ENCODE measurements at places on chromosomes 7 and 10.

- no peak for DNase-seq
These were observed 12.7 kb downstream of the LRRC18 start for GRCh38 chr10:48926764-48927540.

DNA sequence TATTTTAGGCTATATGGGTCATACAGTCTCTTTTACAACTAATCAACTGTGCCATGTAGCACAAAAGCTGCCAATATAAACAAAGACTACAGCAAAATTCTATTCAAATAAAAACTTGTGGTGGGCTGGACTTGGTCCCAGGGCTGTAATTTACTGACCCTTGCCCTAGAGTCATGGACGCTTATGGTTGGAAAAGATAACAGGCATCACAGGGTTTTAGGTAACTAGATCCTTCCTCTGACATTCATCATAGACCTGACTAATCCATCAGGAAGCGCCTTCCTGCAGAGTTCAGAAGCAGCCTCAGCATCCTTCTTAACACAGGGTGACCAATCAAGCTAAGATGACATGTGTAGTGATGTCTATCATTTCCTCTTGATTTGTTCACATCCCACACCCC is 40.2 kb upstream of the GPAM start:
- DNase-seq = no peak

- no peak for DNase-seq
These were observed 136.4 kb upstream of the PRKCQ start for GRCh38 chr10:6716516-6716915.

DNA sequence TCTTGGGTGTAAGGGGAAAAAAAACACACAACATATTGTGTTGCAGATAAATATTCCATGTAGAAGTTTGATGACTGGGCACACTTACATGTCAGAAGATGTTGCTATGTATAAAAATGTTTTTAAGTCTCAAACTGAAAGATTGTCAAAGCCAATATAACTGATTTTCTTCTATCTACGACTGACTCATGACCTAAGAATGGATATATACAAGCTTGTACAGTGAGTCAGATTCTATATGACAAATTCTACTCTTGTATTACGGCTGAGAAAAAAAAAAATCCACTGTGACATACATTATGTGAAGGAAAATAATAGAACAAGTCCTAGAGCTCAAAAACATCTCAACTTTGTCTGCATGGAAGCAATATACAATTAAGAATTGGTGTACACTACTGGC is 343.0 kb upstream of the PCDH15 start:
- DNase-seq = no peak

- DNase-seq = no peak
These were observed 724.5 kb downstream of the LRMDA start for GRCh38 chr10:76155961-76156360.

DNA sequence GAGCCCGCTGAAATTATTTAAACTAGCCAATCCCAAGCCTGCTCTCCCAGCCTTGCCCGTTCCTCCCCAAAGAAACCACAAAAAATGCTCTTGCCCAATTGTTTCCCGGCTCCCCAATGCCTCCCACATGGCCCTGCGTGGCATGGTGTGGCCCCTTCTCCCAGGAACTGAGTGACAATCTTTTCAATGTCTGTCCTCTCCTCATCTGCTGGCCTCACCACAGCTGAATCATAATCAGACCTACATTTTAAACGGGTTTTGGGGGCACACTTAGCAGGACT is 201.5 kb downstream of the PRPF18 start:
- DNase-seq = no peak

GRCh38 chr7:46168231-46168630 is 247.2 kb upstream of the IGFBP3 start:
- no peak for DNase-seq

DNA sequence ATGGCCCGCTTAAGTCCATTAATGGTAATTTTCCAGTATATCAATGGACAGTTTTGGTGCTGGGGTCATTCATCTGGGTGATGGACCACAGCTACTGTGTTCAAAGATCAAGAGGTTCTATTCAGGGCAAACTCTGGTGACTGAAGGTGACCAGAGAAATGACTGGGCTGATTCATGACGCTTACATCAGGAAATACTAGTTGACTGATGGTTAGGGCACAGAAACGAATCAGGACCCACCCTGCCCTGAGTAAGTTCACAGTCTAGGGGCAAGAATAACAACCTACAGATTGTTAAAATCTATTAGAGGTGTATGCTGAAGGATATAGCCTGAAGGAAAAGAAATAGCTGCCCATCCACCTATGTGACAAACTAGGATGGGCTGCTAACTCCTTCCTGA is 9.5 kb downstream of the NCAPG2 start:
- DNase-seq = no peak

- DNase-seq = no peak
These were observed 411.6 kb downstream of the PLXNA4 start for GRCh38 chr7:132164558-132165125.

DNA sequence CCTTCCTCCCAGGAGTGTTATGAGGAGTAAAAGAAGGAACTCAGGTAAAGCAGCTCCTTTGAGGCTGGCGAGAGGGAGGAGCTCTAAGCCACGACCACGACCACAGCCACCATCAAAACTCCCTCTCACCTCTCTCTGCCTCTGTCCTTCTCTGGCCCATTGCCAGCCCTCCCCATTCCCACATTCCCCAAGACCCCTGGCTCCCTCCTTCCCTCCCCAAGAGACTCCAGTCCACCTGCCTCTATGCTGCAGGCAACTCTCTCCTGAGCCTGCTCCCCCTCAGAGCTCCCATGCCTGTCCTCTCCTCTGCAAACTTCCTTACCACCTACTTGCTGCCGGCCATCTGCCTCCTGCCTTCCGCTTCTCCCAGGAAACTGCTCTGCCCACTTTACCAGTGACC is 9.5 kb downstream of the SLIT1 start:
- no peak for DNase-seq

GRCh38 chr7:726854-727103 is 280 bp downstream of the DNAAF5 start:
- DNase-seq = no peak

GRCh38 chr7:19390795-19391194 is 245.6 kb upstream of the FERD3L start:
- DNase-seq = no peak

GRCh38 chr10:78856421-78856820 is 212.3 kb upstream of the ZMIZ1 start:
- DNase-seq = peak; percentile 74

DNA sequence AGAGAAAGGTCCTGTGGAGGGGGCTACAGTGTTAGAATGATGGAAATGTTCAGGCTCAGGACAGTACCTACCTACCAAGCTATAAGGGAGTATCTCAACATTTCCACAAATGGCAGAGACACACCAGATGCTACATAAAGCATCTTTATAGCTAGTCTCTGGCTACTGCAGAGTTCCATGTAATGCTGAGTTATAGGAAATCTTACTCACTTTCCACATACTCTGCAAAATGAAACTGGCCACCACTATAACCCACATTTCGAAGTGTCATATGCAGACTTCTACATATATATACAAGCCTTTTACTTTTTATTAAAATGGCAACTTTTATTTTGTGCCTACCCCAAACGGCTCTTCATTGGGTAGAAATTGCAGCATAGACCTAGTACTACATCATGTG is 85.5 kb downstream of the FAS start:
- DNase-seq = no peak

GRCh38 chr7:107147464-107148393 is 21.1 kb upstream of the HBP1 start:
- no peak for DNase-seq

- peak; percentile 34 for DNase-seq
These were observed 46.0 kb downstream of the CDC123 start for GRCh38 chr10:12241810-12242529.

DNA sequence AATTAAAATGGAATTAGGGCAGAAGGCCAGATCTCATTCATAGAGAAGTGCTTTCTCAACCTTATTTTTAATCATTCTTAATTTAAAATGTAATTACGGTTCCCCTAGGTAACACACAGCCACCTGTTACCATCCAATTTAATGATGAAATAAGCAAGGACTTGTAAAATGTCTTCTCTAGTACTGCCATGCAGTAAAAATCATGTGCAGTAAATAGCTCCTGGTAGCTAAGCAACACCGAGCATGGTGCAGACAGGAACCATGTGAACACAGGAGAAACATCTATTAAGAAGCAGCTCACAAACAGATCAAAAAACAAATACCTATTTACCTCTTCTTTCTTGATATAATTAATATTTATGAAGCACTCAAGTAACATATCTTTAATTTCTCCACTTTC is 15.1 kb downstream of the NCAPG2 start:
- DNase-seq = no peak

DNA sequence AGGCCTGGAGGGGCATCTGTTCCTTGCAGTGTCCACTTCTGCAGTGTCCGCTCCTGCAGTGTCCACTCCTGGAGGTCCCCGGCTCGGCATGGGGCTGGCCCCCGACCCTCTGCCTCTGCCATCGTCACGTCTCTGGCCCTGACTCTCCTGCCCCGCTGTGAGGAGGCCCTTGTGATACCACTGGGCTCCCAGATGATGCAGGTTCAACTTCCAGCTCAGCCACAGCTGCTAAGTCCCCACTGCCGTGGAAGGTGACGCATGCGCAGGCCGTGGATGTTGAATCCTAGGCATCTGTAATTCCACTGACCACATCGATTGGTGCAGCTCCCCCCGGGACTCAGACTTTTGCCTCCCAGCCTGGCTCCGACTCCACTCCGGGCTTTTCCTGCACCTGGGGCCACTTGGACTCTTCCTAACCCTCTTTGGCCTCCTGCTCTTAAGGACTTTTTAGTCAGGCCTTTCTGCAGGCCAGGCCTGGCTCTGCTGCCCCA is 95.1 kb downstream of the GLRX3 start:
- DNase-seq = no peak

DNA sequence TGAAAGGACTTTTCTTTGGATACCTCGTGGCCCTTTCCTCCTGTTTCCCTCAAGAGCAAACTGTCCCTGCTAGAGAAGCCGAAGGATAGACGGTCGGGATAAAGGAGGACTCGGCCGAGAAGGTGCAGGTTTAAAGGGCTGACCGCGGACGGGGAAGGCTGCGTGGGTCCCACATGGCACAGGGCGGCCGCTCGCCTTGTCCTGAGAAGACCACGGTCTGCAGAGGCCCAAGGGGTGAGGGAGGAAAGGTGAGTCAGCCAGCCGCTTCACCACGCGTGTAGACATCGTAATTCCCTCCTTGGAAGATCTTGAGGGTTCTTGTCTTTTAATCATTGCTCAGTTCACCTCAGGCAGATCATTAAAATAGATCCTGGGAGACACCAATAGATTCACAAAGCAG is 253.8 kb downstream of the DPP6 start:
- no peak for DNase-seq

DNA sequence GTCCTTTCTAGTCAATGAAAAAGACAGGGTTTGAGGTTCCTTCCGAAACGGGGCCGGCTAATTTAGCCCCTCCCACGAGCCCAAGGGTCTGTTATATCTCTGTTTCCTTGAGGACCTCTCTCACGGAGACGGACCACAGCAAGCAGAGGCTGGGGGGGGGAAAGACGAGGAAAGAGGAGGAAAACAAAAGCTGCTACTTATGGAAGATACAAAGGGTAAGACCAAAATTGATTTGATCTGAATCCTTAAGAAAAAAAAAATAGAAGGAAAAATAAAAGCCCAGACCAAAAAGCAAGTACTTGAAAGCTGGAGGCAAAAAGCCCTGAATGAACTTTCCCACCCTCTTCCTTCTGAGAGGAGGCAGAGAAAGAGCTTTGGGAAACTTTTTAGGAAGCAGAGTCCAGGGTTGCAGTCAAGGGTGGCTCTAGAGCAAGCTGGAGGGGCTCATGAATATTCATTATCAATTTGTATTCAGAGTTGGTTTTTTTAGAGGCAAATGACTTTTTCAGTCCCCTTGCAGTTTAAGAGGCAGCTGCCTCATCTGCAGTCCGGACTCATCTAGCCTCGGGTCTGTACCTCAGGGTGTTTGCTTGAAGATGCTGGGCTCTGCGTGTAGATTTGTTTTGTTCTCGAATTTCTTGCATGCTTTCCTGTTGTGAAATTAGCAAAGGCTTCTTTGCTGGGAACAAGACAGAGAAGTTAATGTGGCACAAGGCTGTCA is at the start of gene ENTPD1:
Gene ENTPD1 (plus strand): TSS at position 123 of the 721 bp plus-strand sequence. CDS start 77 bp downstream, at position 200.
- no peak for DNase-seq

GRCh38 chr10:100811752-100812750 is 66.7 kb downstream of the PAX2 start:
- no peak for DNase-seq

DNA sequence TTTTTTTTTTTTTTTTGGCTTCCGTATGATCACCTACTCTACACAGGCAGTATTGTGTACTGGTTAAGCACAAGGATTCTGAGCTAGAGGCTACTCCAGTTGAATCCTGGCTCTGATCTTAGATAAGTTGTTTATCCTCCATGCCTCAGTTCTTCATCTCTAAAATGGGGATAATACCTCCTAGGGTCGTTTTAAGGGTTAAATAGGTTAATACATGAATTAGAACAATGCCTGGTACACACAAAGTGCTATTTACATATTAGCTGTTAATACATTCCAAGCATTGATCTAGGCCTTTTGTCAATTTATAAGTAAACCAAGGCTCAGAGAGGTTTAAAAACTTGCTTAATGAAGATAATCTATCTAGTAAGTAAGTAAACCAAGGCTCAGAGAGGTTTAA is 59.0 kb downstream of the ST7 start:
- no peak for DNase-seq

GRCh38 chr10:112949875-112950507 is at the start of gene TCF7L2:
Gene TCF7L2 (plus strand): TSS chr10:112950247. CDS start chr10:112950757, 510 bp downstream.
- DNase-seq = peak; percentile 99

GRCh38 chr10:75980419-75981002 is 549.1 kb downstream of the LRMDA start:
- DNase-seq = no peak

DNA sequence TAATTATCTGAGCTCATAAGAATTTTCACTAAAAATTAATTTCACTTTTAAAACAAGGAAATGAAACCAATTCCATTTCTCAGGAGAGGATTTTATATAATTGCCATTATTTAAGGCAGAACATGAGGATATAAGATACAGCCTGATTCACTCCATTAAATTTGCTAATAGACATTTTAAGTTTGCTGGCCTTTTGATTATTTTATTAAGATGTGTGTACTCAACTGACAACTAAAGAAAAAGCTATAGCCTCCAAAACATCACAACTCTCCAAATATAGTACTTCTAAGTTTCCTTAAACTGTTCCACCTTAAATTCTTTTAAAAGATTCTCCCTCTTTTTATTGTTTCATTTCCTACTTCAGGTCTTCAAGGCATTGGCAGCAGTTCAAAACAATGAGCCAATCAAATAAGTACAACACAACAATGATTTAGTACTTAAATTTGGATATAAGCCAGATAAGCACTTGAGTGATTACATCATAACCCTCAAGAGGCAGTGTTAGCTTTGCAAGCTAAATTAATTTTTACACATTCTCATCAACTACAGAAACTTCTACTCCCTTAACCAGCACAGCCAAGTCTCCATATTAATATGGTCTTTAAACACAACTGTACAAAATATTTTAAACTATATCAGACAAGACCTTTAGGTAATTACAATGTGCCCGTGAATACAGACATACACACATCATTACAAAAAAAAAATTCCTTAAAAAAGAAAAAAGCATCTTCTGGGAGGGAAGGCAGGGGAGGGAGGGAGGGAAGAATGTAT is 121.8 kb downstream of the KMT2C start:
- DNase-seq = no peak

DNA sequence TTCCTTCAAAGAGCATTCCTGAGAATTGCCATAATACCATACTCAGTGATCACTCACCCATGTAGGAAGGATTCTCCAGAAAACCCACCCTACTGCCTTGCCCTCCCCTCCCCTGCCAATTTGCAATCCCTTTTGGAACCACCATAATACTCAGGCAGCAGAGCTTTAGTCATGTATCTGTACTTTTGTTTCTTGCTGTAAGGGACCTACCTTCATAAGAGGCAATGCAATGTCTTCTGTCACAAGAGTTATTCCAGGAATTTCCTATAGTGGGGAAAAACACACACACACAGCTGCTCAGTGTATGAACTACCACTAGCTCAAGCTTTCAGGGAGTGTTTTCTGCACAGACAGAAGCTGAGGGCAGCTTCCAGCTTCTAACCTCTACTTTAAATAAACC is 67.0 kb downstream of the GSAP start:
- no peak for DNase-seq
